ENCODE measurements at places on chromosomes 6 and 20.
A peak's percentile ranks its signal among the peaks of the same experiment; 100 is the strongest.

DNA sequence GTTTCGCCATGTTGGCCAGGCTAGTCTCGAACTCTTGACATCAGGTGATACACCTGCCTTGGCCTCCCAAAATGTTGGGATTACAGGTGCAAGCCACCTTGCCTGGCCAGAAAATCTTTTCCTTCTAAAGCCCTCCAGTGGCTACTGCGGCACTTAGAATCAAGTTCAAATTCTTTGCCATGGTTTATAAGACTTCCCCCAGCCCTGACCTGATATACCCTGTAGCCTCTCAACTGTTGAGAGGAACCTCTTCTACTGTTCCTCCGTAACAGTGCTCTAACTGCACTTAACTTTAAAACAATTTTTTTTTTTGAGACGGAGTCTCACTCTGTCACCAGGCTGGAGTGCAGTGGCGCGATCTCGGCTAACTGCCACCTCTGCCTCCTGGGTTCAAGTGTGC is 235.6 kb downstream of the BCAS1 start:
- no peak for DNase-seq

DNA sequence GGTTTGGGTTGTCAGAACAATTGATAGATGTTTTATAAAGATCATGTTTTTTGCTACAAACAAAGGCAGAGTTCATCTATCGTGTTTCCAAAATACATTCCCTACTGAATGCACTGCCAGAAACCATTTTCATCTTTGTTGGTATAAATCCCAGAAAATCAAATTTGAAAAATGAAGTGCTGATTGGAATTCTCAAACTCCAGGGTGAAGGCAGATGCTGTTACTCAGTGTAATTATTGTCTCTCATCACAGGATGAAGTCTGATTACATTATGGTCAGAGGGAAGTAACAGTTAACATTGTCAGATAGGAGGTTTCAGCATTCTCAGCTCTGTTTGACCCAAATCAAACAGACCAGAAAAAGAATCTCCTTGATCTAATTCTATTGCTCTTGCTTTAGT is 198.4 kb upstream of the KCNK16 start:
- no peak for DNase-seq

GRCh38 chr6:122143813-122144601 is 255.4 kb upstream of the HSF2 start:
- DNase-seq, result no peak

DNA sequence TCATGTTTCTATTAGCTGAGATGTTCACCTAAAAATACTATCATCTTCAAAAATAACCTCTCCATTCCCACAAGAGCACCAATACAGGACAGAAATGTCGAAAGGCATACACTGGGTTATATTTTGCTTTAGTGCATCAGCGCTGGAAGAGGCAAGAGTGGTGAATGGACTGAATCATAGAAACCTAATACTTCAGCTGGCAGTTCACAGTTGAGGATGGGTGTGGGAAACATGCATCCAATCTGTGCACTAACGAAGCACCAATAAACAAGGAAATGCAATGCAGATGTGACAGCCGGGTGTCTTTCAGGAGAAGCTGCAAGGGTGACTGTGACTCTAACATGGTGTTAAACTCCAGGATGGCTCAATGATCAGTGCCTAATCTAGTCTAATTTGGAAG is 365.8 kb downstream of the ESR1 start:
- no peak for DNase-seq

GRCh38 chr6:44917430-44917829 is 410.7 kb upstream of the RUNX2 start:
- DNase-seq, result no peak

DNA sequence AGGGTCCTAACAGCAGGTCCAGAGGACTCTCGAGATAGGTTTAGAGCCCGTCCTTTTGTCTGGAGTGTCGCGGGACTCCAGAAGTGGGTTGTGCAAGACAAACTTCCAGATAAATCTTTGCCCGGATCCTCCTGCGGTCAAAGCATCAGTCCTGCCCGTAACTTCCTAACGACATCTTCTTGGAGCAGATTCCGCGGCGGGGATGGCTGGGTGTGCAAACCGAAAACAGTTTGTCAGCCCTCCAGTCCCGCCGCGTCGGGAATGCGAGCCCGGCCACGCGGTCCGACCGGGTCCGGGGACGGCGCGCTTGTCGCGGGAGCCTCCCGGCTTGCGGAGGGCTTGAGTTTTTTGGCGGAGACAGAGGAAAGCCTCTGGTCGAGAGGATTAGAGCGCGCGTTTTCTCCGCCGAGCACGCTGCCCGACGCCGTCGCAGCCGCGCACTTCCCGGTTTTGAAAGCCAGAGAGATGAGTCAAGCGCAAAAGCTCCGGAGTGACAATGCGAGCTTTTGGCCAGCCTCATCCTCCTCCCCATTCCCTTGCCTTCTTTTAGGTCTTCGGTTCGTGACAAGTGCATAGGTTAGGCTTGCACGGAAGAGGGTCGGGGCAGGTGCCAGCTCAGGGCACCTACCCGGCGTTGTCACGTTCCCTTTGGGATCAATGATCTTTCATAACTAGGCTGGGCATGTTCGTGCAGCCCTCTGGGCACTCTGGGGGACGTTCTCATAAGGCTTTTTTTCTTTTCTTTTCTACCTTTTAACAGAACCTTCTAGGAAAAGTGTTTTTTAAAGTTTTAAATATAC is 91.3 kb upstream of the PRDM1 start:
- peak; percentile 81 for DNase-seq

- DNase-seq, result no peak
Measured at GRCh38 chr6:166754218-166755030, 127.4 kb upstream of the RPS6KA2 start.

- peak; percentile 88 for DNase-seq
Measured at GRCh38 chr6:29964887-29965562, 22.7 kb downstream of the HLA-A start.

GRCh38 chr6:141548966-141549365 is 583.8 kb upstream of the GJE1 start:
- no peak for DNase-seq

- DNase-seq, result no peak
Measured at GRCh38 chr6:108651340-108652227, 90.9 kb downstream of the FOXO3 start.

GRCh38 chr6:43294536-43294935 is 3.5 kb upstream of the SLC22A7 start:
- no peak for DNase-seq

DNA sequence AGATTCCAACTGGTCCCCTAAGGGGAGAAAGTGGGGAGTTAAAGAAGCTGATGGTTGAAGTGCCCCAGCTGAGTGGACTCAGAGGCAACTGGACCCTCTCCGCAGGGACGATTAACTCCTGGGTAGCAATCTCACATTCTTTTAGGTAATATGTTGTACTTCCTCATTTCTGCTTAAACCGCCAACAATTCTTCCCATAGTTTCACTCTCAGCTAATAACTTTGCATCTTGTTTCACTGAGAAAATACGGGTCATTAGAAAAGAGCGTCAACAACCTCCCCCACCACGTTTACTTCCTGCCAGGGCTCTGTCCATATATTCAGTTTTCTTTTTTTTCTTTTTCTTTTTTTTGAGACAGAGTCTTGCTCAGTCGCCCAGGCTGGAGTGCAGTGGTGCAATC is 39.5 kb upstream of the CHD6 start:
- DNase-seq, result no peak

DNA sequence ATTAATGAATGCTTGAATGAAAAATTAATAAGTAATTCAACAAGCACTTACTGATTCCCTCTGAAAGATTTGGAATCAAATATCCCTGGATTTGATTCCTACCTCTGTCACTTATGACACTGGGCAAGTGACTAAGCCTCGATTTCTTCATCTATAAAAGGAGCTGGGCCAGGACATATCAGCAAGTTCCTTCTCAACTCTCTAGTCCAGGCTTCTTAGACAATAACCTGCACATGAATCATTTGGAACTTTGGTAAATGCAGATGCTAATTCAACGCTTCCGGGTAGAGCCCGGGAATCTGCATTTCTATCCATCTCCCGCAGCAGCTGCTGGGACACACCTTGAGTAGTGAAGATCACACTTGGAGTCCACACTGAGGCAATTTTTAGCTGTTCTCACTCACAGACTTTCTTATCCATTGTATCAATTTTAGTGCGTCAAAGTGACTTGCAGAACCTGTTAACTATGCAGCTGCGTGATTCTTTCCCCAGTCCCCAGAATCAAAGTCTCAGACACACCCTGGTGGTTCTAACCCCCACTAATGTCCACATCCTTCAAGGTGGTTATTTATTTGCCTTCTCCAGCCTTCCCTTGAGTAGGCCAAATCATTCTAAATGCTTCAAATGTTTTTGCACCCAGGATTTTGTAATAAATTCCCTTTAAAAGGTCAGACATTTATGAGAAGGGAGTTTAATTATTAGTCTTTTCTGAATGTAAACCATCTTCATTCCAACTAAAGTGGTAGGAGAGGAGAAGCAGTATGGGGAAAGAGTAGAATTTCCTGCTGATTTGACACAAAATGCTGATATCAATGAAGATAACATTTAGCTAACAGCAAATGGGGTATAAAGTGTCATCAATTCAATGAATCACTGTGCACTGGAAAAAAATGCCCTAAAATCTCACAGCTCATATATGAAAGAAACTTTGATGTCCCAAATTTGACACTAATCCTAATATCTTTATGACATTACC is 26.0 kb upstream of the CCND3 start:
- DNase-seq, result peak; percentile 11

GRCh38 chr6:131765804-131766135 is 42.0 kb upstream of the ENPP1 start:
- DNase-seq, result no peak

DNA sequence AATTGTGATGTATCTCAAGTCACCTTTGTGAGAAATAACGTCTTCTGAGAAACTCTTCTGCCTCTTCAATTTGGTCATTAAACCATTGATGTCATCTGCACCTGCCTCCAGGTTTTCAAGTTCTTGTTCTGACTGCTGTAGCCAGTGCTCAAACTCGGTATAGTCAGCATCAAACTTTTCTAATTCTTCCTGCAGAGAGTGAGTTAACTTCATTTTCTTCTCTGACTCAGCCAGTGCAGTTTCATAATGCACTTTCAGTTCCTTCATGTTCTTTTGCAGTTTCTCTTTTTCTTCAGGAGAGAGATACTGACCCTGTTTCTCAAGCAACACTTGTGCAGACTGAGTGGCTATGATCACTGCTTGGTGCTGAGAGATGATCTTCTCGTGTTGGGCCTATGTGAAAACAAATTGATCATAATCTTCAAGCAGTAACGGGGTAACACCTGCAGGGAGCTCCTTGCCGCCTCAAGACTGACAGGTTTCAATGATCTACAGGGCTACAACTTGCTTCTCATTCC is 48.8 kb downstream of the DST start:
- no peak for DNase-seq

- no peak for DNase-seq
Measured at GRCh38 chr6:122501475-122501874, 29.9 kb upstream of the SERINC1 start.

- no peak for DNase-seq
Measured at GRCh38 chr6:83609248-83609647, 96.9 kb downstream of the PRSS35 start.

DNA sequence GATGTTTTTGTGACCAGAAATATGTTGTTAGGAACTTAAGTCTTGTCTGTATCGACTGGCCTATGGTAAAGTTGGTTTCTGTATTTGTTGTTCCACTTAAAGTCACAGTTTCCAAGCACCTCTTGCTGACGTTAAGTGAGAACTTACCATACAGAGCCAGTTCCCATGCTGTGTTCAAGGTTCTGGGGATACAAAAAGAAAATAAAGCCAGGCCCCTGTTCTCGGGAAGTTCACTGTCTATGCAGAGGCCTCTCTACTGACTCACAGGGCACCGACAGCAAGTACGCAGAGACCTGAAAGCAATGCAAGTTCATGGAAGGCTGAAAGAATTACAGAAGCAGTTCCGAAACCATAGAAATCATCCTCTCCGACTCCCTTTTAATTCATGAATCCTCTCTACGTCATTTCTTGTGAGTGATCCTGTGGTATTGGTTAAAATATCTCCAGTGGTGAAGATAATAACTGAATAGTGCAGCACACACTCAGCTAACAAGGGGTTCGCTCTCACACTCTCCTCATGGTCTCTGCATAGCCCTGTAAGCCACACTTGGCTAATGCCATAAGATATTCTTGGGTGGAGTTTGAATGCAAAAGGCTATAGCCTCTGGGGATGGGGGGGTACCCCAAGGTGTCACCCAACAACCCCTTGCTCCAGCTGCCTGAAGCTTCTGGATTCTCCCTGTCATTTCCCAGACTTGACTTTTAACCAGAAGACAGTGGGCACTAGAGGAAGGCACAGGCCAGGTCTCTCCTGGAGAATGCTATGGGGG is 91.2 kb upstream of the EXOC2 start:
- no peak for DNase-seq

DNA sequence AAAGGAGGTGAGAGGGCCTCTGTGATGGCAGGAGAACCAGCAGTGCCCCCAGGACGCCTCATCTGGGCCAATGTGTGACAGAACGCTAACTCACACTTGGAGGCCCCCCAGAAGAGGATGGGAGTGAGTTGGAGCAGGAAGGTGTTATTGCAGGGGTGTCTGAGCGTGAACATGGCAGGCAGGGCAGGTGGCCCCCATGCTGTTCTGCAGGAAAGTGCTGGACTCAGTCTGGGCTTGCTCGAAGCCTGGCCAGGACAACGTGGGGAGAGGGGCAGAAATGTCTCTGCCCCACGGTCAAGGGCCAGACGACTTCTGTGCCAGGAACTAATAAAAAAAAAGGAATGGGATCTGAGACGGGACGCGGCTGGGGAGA is 931 bp upstream of the EBF4 start:
- DNase-seq, result no peak

- no peak for DNase-seq
Measured at GRCh38 chr20:19969507-19970255, 47.5 kb upstream of the NAA20 start.

DNA sequence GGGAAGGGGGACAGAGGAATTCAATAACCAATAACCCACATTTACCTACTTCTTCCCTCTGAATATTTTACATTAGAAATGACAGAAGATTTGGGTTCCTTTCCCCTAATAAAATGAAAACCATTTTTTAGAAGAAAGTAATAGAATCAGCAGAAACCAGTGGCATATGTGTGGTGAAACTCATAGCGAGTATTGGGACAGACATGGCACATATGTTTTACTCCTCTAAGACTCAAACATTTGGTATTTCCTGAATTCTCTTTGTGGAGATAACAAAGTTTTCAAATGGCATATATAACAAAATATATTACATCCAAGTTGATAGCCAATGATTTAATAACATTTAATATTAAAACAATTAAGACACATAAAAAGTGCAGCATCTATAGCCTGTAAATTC is 12.9 kb upstream of the BEND3 start:
- DNase-seq, result no peak

GRCh38 chr6:138622967-138623366 is 123.7 kb upstream of the NHSL1 start:
- DNase-seq, result no peak

DNA sequence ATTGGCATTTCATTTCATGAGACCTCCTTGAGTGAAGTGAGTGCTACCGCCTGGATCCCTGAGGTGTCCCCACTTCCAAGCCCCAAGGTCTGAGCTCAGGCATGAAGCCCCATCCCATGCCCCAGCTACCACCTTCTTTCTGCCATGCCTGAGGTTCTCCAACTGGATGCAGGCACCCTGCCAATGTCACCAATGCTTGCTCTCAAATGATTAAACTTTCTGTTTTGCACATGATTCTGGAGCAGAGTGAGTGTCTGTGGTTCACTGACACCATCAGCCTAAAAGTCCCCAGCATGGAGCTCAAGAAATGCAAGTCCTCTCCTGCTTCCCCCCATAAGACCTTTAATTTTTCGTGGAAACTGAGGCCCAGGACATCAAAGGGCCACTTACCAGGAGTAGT is 43.7 kb upstream of the BPIFA2 start:
- no peak for DNase-seq

- no peak for DNase-seq
Measured at GRCh38 chr6:107513214-107513613, 23.3 kb downstream of the SOBP start.

All from ELF-1 (cell line).